ENCODE measurements at places on chromosomes 7 and 10.

DNA sequence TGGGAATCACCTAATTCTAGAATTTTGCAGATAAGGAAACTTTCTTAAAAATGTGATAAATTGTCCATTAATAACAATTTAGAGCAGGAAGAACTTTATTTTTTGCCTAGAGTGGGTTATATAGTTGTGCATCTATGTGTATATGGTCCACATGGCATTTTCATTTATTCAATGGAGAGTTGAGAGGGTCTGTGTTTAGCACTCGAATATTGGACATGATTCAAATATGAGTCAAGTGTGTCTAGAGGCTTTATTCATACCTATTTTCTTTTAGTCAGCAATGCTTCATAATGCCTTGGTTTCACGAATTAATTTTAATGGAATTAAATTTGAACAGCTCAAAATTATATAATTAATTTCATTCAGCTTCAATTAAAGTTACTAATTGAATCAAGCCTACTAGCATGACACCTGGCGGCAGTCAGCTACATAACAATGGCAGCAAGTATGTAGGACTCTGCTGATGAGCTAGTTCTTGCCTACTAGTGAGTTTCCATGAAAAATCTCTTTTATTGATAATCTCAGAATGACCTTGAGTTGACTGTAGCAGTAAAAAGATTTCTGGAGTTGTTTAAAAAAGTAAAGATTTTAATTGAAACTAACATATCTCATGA is 17.7 kb downstream of the MDFIC start:
- DNase-seq: no peak

- no peak for DNase-seq
Measured at GRCh38 chr10:69847458-69847857, 45.8 kb downstream of the COL13A1 start.

DNA sequence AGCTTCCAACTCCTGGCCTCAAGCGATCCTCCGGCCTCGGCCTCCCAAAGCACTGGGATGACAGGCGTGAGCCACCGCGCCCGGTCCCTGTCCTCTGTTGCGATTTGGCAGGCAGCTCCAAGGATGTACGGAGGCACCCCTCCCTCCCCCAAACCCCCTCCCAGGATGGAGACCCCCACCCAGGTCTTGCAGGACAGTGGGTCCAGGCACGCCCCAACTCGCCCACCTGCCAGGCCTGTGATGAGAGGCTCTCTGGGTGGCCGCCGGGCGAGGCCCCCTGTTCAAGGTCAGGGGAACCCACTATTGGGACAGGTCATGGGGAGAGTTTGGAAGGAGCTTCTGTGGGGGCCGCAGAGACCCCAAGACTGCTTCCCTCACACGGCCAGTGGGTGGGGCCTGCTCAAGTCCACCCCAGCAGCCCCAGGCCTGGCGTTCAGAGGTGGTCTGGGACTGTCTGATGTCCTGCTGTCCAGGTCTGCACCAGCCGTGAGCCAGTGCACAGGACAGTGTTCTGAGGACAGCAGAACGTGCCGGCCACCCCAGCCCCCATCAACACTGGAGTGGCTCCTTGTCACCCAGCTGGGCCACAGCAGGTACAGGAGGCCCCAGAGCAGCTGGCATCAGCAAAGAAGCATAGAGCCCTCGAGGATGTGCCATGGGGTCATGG is 2.5 kb downstream of the ADAP1 start:
- DNase-seq: no peak

- DNase-seq: no peak
Measured at GRCh38 chr7:24477398-24478136, 95.7 kb upstream of the PALS2 start.

DNA sequence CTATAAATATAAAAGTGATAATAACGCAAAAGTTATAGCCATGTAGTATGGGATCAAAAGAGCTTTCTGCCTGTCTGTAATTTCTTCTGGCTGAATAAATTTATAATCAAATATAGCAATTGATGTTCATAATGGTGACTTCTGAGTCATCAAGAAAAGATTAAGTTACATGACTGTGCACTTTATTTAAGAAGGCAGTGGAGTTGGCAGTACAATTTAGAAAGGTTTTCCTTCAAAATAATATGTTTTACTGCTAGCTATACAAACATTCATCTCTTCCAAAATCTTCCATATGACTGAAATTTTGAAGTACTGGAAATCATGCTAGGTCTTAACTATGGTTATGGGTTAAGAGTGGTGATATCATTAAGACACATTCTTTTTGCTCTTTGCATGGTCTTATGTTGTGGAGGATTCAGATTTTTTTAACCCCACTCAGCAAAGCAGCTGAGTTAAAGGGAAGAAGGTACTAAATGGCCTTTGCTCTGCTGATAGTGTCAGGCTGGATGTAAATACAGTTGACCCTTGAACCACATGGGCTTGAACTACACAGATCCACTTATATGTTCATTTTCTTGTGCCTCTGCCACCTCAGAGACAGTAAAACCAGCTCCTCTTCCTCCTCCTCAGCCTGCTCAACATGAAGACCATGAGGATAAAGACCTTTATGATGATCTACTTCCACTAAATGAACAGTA is 323.6 kb downstream of the BBS9 start:
- no peak for DNase-seq

GRCh38 chr10:60511477-60512229 is 122.0 kb upstream of the ANK3 start:
- no peak for DNase-seq

GRCh38 chr10:103280506-103280905 is 3.6 kb downstream of the INA start:
- DNase-seq: no peak

DNA sequence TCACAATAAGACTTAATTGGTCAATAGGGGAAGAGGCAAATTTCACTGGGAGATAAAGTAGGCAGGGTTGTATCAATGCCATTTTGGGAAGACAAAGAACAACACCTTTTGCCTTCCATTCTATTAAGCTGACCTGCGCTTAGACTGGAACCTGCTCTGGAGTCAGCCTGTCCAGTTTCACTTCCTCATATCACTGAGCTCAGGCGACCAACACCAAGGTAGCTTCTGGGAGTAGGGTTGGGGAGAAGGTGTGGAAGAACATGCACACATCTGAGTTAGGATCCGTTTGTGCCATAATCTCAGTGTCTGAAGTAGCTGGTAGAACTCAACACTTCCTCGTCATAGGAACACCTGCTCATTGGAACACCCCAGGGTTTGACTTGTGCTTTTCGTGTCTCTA is 527.4 kb upstream of the IGFBP3 start:
- DNase-seq: no peak

GRCh38 chr7:104855861-104856260 is 158.1 kb upstream of the KMT2E start:
- DNase-seq: no peak

- DNase-seq: no peak
Measured at GRCh38 chr10:131658476-131659110, 242.2 kb upstream of the PPP2R2D start.

- no peak for DNase-seq
Measured at GRCh38 chr10:72784551-72785351, 92.8 kb downstream of the MCU start.

- no peak for DNase-seq
Measured at GRCh38 chr10:9357471-9357870, 1303.0 kb downstream of the GATA3 start.

GRCh38 chr7:84106291-84106690 is 88.3 kb downstream of the SEMA3A start:
- no peak for DNase-seq
